Activated CD8-positive, alpha-beta memory T cell treated with anti-CD3 and anti-CD28 coated beads, Interleukin-2, amount 50 U/mL, for 48 hours (primary cell): ENCODE measurements at places on chromosomes 3 and 15.

DNA sequence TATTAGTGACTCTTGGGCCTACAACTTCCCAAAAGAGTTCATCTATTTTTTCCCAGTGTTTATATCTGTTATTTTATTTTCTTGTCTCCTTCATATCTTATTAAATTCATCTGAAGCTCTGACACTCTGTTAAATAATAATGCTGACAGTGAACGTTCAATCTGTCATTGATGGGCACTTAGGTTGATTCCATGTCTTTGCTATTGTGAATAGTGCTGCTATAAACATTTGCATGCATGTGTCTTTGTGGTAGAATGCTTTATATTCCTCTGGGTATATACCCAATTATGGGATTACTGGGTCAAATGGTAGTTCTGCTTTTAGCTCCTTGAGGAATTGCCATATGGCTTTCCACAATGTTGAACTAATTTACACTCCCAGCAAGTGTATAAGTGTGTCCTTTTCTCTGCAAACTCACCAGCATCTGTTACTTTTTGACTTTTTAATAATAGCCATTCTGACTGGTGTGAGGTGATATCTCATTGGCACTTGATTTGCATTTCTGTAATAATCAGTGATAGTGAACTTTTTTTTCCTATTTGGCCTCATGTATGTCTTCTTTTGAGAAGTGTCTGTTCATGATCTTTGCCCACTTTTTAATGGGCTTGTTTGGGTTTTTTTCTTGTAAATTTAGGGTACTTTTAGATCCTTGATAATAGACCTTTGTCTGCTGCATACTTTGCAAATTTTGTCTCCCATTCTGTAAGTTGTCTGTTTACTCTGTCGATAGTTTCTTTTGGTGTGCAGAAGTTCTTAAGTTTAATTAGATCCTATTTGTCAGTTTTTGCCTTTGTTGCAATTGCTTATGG is 122.5 kb downstream of the LEKR1 start:
- DNase-seq = no peak

GRCh38 chr15:79434361-79434760 is 2.2 kb downstream of the MINAR1 start:
- DNase-seq = no peak

DNA sequence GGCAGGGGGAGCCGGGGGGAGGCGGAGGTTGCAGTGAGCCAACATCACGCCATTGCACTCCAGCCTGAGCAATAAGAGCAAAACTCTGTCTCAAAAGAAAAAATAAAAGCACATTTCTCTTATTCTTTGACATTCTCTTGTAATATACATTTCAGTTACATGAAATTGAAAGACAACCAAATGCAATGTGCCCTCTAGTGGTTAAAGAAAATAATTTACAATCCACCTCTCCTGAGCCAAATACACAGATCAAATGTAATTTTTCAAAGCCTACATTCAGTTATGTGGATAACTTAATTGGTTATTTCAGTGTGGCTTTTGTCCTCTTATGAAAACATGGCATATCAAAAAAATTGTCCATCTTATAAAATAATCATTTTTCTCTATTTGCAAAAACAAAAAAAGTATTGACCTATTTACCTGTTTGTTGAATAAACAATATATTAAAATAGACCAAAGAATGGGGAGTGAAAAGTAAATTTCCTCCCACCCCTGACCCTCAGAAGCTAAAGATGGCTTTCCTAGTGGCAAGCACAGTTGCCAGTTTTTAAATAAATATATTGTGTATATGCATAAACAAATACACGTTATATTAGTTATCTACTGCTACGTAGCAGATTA is 14.2 kb upstream of the U2SURP start:
- DNase-seq = no peak

- DNase-seq = no peak
Measured at GRCh38 chr15:98160236-98160635, 199.7 kb downstream of the ARRDC4 start.

DNA sequence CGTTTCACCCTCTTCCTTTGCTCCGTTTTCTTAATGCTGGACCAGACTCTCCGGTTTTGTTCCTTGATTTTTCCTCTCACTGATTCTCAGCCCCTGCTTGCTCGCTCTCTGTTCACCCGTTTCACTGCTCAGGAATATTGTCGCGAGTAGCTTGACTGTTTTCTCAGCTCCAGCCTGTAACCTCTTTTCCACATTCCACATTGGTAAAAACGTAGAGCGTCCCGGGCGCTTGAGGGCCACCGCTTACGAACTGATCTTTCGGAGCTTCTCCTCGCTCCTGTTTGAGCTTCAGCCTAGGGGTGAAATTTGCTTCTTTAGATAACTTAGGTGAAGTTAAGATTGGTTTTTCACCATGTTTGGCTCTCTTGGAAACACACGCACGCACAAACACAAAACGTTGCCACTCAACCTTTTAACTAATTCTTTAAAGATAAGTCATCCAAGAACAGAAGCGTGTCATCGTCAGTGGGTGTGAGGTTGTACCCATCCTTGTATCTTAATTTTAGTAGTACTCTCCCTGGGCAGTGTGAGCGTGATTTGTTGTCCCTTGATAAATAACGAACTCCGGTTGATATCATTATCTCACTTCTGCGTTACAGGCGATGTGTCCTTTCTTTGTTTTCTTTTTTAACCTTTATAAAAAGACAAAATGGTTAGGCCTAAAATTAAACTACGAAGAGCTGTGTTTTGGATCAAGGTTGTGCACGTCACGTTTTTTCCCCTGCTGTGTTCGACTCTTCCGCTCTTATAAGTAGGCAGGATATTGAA is 1.0 kb downstream of the PAK2 start:
- peak; percentile 64 for DNase-seq

DNA sequence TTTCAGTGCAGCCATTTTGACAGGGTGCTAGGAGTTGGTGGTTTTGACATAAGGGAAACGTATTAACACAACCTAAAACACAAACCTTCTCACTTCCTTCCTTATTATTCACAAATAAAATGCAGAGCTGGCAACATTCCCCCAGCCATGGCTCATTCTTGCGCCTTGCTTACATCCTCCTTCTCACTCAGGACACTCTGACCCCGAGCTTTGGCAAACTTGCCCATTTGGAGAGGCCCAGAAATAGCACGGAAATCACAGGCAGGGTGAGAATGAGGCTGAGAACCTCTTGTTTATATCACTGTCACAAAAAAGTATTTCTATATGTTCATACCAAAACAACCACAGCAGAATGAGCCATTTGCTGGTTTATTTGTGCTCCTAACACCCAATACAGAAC is 244.3 kb downstream of the NTRK3 start:
- no peak for DNase-seq
